ENCODE measurements at places on chromosomes 4 and X.

DNA sequence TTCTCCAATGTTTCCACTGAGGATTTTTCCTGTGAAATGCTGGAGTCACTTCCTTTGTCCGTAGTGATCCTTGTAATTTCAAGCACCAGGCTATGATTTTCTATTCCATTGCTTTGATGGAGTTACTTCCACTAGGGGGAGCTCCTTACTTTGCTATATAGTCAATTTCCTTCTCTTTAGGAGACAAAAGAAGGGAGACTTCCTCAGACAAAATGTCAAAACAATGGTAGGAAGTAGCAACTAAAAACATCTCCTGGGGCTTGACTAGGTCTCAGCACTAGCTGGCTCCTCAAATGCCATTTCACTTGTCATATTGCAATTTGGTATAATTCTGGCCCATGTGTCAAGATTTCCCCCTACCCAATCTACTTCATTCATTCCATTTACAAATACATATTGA, 24.1 kb downstream of the ZCCHC12 start:
- no peak for DNase-seq
- H3K4me1 ChIP-seq = no peaks in the 10 kb centered on the region
- no peak overlapping the region for H3K4me3 ChIP-seq
- no peaks in the 10 kb centered on the region for H3K36me3 ChIP-seq

DNA sequence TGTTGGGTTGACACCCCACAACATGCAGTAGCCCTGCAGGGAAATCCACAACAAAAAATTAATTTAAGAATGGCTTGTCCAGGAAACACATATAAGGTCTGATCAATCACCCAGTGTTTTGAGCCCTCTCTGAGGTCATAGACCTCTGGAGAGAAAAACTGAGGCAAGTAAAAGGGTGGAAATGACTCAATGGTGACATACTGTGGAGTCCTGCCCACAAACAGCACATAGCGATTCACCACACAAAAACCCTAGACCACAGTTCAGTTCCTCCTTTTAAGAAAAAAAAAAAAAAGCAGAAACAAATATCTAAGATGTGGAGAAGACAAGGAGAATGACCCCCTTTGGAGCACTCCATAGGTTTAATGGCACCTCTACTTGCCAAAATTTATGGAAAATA, 2691.0 kb downstream of the PCDH7 start:
- H3K4me3 ChIP-seq = no peak overlapping the region
- H3K27ac ChIP-seq = no peak overlapping the region
- no peaks in the 10 kb centered on the region for H3K36me3 ChIP-seq
- H3K27me3 ChIP-seq = no peaks in the 10 kb centered on the region
- H3K4me1 ChIP-seq = no peaks in the 10 kb centered on the region

GRCh38 chrX:11267425-11267824, 25.8 kb upstream of the AMELX start:
- no peak for DNase-seq
- H3K27me3 ChIP-seq = peaks cover 2% of the 10 kb centered on the region
- no peaks in the 10 kb centered on the region for H3K36me3 ChIP-seq
- H3K4me1 ChIP-seq = no peaks in the 10 kb centered on the region

GRCh38 chrX:132818638-132819037, 139.8 kb downstream of the HS6ST2 start:
- H3K36me3 ChIP-seq = no peaks in the 10 kb centered on the region
- no peaks in the 10 kb centered on the region for H3K4me1 ChIP-seq
- no peak for DNase-seq
- no peak overlapping the region for H3K27ac ChIP-seq

DNA sequence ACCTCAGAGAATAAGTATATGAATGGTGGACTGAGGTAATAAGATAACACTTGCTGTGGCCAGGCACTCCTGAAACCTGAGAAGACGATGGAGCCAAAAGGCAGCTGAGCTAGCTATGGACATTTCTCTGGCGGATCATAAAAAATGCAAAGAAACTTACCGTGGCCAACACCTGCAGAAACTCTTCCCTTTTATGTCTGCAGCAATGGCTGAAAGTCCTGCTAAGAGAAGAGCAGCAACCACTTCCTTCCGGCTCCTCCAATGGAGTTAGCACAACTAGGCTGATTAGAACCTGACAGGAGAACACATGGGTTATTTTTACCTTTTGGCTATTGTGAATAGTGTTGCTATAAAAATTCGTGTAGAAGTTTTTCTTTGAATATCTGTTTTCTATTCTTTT, 76.0 kb upstream of the MAGEB16 start:
- no peak overlapping the region for H3K4me3 ChIP-seq
- H3K27ac ChIP-seq = no peak overlapping the region
- no peaks in the 10 kb centered on the region for H3K36me3 ChIP-seq

DNA sequence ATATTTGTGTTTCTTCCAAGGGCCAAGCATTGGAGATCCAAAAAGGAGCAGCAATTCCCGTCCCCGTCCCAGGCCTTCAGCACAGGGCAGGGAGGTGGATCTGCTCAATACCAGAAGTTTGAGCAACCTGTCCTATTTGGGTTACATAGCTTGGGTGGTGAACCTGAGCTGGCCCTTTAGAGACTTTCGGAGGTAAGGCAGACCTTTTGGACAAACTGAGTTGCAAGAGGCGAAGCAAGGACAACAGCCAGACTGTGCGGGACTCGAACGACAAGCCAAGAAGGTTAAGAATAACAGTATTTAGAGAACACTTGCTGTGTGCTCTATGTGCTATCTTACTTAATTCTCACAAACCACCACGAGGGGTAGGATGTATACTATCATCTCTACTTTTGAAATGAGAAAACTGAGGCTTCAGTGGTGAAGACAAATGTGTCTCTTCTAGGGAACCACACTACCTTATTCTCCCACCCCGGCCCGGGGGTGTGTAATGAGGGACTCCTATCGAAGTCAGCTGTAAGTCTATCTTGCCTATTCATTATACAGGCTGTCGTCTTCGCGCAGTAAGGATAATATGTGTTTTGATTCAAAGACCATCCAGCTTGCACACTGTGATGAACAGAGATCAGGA, 1.3 kb downstream of the NOP14 start:
- no peak for DNase-seq
- H3K36me3 ChIP-seq = peaks cover 27% of the 10 kb centered on the region
- H3K27ac ChIP-seq = peak overlapping the region; percentile 93

GRCh38 chr4:54268151-54268550, 39.1 kb downstream of the PDGFRA start:
- no peaks in the 10 kb centered on the region for H3K27me3 ChIP-seq
- no peak overlapping the region for H3K4me3 ChIP-seq
- no peaks in the 10 kb centered on the region for H3K36me3 ChIP-seq
- no peak for DNase-seq
- H3K27ac ChIP-seq = no peak overlapping the region
- no peaks in the 10 kb centered on the region for H3K4me1 ChIP-seq

DNA sequence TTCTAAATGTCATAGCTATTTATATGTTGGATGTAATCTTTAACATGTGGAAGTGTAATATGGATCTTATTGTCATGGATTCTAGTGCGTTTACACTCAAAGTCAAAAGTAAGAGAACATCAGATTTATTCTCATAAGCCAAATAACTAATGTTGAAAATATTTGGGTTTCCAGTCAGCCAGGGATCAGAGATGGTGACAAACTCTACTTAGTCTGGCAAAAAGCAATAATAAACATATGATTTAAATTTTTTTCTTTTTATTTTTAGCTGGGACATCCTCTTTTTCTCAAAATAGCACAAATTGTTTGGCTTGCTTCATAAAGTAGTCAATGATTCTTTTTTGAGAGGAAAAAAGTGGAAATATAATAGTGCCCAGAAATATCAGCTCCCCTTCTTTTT, 392.3 kb downstream of the ARHGAP24 start:
- peak overlapping the region; percentile 23 for H3K27ac ChIP-seq
- no peak overlapping the region for H3K4me3 ChIP-seq
- no peaks in the 10 kb centered on the region for H3K36me3 ChIP-seq
- no peaks in the 10 kb centered on the region for H3K27me3 ChIP-seq
- DNase-seq = no peak
